MM.1S (cell line): ENCODE measurements at places on chromosomes 1 and 21.

DNA sequence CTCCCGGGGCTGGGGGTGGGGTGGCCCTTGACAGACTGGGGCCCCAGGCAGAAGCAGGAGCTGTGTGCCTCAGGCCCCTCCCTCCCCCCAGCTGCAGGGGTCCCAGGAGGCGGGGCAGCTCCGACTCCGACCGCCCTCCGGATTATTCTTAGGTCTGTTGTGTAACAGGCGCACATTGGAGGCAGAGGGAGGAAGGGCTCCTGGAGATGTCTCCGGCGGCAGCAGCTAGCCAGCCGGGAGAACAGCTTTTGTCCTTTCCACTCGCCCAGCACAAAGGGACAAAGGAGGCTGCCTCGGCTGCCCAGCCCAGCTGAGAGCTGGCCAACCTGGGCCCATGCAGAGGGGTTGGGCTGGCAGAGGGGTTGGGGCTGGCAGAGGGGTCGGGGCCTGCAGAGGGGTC lies 29.7 kb upstream of the PLCH2 start:
- no peak for DNase-seq

DNA sequence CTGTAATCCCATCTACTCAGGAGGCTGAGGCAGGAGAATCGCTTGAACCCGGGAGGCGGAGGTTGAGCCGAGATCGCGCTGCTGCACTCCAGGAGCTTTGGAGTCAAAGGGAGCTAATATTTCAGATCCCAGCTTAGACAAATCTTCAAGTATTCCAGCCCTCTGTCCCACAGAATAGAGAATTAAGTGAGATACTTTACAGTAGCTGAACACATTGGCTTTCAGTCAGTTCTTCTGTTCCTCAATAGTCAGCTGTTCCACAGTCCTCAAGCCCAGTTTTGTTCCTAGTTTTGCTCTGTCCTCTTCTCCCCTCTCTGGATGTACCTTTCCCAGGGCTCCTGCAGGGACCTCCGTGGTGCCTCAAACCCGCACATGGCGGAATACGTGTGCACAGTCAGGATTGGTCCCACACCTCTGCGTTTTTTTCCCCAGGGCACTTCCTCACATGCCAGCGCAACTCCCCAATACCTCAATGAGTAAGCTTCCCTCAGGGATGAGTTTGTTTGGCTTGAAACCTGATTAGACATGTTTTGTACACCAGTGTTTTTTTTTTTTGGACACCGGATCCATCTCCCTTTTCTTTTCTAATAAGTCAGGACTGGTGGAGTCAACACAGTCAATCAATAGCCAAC lies 1.2 kb downstream of the MFN2 start:
- no peak for DNase-seq

DNA sequence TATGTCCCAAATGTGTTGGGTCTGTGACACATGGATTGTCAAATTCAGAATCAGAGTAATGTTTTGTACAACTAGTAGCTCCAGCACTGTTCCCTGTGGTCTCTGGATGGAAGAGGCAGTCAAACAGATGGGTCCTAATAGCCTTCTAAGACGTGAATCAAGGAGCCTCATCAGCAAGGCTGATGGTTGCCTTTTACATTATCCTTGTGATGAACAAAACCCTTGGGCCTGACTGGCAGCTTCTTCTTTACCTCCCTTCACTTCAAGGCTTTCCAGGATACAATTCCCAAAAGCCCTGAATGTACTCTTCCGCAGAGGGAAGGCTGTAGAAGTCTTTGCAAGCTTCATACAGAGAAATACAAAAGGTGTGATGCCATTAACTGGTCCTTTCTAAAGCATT lies 633.3 kb downstream of the USP25 start:
- DNase-seq: no peak

GRCh38 chr1:232507571-232507970 lies 122.4 kb downstream of the SIPA1L2 start:
- DNase-seq: no peak

DNA sequence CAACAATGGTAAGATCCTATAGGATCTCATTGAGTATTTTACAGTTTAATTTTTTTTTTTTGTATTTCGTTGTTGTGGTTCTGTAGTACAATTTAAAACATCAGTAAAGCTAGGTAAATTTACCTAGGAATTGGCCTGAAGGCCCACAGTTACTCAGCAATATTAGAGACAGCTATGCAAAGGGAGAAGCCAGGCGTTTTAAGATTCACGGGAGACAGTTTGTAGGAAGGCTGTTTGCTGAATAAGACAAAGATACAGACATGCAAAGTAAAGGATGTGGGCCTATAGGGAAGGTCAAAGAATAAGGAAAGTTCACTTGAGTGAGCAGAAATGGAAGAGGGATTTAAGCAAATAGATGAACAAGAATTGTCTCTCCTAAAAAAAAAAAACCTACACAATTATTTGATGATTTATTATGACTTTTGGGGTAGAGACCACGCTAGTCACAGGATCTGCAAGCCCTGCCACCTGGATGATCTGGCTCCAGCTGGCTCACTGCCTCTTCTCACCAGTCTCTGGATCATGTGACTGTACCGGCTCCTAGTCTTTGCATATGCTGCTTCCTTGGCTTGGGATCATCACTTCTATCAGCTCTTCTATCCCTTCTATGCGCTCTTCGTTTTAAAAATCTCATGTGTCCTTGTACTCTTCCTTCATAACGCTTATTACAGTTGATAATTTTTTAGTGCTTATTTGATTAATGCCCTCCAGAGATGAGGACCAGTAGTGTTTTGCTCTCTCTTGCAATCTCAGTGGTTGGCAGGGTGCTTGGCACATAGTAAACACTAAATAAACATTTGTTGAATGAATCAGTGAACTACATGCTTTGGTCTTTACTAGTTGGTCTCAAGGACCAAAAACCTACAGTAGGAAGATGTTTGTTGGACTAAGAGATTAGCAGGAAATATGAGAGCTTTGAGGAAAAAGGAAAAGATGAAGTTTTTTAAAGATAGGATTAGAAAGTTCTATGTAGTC lies 14.1 kb downstream of the DYRK1A start:
- DNase-seq: no peak
